ENCODE measurements at places on chromosomes 4 and X.

DNA sequence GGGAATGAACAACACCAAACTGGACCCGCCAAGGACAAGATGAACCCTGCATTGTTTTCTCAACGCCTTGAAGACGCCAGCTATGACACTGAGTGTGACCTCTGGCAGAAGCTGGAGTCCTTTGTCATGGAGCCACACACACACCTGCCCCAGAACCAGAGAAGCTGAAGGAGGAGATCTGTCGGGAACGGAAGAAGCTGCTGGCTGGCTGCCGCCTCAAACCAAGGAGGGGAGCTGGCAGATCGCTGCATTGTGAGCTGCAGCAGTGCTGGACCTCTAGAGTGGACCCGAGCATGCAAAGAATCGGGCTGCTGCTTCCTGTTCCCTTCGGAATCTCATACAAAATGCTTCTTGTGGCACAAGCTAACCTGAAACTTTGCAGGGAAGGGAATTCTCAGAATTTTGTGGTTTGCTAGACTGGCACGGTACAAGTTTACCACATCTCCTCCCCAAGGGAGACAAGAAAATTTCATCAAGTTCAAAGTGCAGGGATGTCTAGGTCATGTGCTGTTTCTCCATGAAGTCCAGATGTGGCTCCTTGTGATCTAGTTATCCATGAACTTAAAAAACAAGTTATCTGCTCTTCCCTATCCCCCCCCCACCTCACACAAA, 23.4 kb upstream of the GLRB start:
- no peak for DNase-seq

DNA sequence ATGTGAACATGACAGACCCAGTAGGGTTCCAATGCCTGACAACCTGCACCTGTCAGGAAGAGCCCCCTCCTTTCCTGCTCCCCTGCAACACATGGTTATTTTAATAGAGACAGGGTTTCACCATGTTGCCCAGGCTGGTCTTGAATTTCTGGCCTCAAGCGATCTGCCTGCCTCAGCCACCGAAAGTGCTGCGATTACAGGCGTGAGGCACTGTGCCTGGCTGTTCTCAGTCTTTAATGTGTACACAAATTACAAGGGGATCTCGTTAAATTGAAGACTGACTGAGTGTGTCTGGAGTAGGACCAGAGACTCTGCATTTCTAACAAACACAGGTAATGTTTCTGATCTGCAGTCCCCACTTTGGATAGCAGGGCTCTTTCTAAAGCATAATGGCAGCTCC, 55.4 kb downstream of the NPNT start:
- no peak for DNase-seq

DNA sequence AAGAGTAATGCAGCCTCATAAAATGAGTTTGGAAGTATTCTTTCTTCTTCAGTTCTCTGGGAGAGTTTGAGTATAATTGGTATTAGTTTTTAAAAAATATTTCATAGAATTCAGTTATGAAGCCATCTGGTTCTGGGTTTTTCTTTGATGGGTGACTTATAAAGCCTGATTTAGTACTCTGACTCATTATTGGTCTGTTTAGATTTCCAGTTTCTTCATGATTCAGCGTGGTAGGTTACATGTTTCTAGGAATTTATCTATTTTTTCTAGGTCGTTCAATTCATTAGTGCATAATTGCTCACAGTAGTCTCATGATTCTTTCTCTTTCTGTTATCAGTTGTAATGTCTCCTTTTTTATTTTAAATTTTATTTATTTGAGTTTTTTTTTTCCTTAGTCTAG, 111.2 kb downstream of the CEP44 start:
- DNase-seq, result no peak

DNA sequence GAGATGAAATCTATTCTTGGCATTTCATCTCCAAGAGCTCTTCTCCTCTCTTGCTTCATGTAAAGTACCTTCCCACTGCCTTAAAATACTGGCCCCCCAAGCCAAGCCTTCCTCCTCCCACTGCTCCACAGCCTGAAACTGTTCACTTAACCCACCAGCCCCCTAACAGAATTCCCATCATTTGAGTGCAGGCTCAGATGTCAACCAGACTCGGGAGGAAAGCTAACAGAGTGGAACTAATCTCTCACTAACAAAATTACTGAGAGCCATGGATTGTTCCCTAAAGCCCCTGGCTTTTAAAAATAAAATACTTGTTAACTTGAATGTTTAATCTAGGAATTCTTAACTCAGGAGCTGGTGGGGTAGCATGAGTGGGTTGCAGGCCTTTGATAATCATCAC, 7.1 kb upstream of the DCUN1D4 start:
- no peak for DNase-seq

DNA sequence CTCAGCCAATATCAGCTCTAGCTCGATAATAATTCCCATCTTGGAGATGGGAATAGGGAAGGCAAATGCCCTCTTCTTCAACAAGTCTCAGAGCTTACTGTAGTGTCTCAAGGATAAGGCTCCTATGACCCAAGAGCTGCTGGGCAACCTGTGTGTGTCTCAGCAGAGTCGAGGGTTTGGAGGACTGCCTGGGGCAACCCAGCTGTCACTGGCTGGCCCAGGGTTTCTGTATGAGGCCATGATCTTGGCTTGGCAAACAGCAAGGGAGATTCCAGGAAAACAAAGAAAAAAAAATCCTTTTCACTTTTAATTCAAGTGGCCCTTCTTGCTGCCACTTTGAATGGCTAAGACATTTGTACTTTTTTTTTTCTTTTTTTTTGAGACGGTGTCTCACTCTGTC, 34.4 kb downstream of the TMSB4X start:
- no peak for DNase-seq

GRCh38 chrX:120304256-120304655, 7.0 kb downstream of the TMEM255A start:
- no peak for DNase-seq

- no peak for DNase-seq
Measured at GRCh38 chrX:68754406-68754805, 74.4 kb upstream of the EFNB1 start.

DNA sequence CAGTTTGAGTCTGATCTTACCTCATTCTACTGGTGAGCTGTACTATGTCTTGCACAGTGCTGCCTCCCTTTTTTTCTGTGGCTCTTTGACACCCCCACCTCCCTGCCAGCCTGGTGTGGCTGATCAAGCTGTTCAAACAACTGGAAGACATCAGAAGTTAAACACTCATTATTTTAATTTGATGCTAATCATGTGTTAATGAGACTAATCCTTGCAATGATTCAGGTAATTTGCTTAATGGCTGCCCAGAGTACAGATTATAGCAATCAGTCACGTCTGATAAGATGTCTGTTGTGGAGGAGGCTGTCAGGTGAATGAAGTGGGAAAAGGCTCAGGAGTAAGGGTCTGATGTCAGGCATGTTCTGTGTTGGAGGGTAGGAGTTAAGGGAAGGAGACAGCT, 87.4 kb upstream of the GK2 start:
- DNase-seq, result no peak

GRCh38 chr4:83074086-83074704, 39.2 kb downstream of the COPS4 start:
- DNase-seq, result no peak

DNA sequence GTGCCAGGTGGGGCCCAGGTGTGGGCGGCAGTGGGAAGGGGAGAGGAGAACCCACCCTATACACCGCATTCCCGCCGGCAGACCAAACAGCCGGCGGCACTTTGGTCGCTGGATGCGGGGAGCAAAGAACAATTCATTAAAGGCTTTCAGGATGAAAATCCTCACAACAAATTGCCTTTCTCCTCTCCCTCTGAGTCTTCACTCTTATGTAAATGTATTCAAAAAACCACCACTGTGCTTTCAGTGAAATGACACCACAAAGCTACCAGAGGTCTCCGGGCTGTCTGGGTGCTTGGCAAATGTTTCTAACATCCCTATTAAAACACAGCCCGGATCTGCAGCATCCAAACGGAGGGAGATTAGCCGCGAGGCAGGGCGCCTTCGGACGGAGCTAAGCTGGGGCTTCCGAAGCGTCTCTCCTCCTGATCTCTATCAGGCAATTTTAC, 171.8 kb upstream of the TBL1X start:
- no peak for DNase-seq

DNA sequence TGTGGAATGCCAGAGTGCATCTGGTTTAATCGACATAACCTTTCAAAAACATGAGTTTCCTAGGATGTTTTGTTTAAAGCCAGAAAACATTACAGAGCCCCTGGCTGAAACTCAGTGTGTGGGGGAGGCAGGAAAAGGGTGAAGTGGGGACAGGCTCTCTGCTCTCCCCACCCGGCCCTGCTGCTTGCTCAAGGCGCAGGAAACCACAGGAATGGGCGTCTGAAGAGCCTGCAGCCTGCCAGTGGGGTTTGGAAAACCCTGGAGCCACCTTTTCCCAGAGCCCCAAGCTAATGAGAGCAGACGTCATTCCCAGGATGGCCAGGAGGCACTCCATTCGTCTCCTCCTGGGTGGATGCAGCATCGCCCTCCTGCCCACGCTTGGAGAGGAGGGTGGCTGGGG, 240.6 kb downstream of the AFAP1 start:
- no peak for DNase-seq

GRCh38 chrX:65127842-65128241, 151.6 kb upstream of the ZC4H2 start:
- no peak for DNase-seq

DNA sequence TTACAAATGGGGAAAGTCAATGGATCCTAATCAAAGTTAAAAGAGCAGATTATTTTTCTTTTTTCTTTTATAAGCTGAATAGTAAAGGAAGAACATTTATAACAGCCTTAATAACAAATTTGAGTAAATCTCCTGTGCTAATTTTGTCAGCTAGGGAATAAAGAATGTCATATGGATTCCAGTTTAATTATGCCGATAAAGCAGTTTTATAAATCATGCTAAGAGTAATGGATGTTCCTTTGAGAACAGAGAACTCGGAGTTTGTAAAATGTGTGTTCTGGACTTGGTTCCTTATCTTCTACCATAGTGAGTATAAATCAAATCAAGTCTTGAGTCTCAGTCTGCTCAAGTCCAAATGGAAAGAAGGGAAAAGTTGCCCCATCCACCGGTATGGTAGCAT, 180.3 kb upstream of the FTHL17 start:
- DNase-seq, result no peak

GRCh38 chrX:56763556-56764152, 34.6 kb downstream of the NBDY start:
- DNase-seq, result peak; percentile 89

DNA sequence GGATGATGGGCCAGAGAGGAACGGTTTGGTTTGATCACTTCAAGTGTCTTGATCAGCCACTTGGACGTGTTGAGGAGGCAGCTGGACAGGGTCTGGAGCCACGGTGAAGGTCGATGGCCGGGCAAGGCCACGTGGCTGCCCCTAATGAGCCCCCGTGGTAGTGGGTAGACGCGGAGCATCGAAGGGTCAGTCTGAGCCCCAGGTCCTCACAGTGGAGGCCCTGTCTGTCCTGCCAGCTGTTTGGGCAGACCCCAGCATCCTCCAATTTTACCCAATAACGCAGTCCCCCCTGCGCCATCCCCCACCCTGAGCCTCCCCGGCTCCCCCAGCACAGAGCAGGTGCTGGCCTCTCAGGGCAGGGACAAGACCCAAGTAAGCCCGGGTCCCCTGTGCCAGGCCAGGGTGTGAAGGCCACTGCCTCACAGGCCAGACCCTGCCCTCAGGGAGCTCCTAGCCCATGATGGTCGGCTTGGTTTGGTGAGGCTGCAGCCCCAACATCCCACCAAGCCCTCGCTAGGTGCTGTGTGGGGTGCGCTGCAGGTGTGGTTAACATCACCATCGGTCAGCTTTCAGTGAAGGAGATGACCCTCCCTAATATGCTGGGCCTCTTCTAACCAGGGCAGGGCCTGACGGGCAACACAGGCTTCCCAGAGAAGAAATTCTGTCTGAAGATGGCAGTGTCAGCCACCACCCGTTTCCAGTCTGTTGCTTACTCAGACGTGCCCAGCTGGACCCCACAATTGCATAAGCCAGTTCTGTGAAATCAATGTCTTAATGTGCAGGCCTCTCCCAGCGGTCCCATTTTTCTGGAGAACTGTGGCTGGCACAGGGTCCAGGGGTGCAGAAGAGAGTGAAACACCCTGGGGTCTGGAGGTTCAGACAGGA, 40.5 kb upstream of the NKX1-1 start:
- DNase-seq, result no peak

DNA sequence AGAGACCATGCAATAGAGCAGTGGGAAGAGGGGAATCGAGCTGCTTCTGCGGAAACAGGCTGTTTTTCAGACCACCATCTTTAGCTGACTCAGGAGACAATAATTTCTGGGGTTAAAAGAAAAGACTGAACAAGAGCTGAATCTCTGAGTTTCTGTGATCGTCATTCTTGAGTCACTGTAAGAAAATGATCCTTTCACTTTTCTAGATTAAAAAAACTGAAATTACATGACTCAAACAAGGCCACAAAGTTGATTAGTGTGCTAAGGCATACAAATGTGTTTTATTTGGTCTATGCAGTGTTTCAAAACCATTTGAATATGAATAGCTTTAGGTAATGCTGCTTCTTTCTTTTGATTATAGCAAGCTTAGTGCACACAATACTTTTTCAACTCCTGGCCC, 194.4 kb upstream of the RPL34 start:
- no peak for DNase-seq

All from mesenteric fat pad (tissue), 1 donor.